ENCODE measurements at places on chromosomes 3 and 15. TPM values are rescaled to one million over a fixed set of nuclear protein-coding genes. Genes with fewer than 3 reads are reported as not detected.

The CCK gene
- total RNA-seq, result not detected

The CD96 gene
- total RNA-seq, result 194 TPM

GRCh38 chr3:177109688-177110330 lies 87.5 kb downstream of the TBL1XR1 start:
- no peak for DNase-seq

DNA sequence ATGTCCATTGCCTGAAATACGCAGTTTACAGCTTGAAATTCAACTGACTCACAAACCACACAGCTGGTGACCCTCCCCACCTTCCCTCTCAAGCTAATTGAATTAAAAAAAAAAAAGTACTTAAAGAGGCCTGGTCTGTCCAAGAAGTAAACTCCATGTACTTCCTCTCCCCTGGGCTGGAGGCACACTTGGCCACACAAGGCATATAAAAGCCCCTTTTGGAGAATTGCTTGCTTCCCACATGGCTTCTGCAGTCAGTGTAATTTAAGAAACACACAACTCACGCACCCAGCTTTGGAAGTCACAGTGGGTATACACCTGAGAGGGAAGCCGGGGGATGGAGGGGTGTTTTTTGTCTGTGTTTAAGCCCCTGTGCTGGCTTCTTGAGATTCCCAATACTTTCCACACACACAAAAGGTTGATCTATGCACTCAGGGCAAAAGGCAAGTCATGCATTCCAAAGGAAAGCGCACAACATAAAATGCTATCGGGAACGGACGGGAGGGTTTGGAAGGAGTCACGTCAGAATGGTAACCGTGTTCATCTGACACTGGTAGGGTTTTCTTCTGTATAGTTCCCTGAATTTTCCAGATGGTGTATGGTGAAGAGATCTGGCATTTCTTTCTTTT lies 106.6 kb upstream of the ALDH1A3 start:
- DNase-seq, result no peak

- no peak for DNase-seq
Measured at GRCh38 chr15:27757052-27757451, 342.1 kb downstream of the OCA2 start.

Measured in CD4-positive, alpha-beta T cell (primary cell).